Stimulated activated CD4-positive, alpha-beta T cell treated with anti-CD3 and anti-CD28 coated beads, Interleukin-15, amount 100 ng/mL, for 1 hour (primary cell): ENCODE measurements at places on chromosomes 12 and 14.

DNA sequence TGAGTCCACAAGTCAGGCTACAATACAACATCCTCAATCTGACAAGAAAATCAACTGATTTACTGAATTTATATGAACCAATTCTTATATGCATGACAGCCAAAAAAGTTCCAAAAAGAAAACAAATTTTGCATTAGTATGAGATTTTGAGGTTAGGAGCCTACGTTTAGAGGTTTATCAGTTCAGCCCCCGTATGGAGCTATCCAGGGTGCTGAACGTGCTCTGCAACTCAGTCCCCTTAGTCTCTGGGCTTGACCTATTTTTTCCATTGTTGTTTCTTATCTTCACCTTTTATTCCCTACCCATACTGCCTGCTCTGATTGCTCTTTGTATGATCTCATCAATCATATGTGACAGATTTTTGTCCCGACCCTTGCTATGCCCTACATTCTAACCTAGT, 693.0 kb downstream of the NRXN3 start:
- no peak for DNase-seq

DNA sequence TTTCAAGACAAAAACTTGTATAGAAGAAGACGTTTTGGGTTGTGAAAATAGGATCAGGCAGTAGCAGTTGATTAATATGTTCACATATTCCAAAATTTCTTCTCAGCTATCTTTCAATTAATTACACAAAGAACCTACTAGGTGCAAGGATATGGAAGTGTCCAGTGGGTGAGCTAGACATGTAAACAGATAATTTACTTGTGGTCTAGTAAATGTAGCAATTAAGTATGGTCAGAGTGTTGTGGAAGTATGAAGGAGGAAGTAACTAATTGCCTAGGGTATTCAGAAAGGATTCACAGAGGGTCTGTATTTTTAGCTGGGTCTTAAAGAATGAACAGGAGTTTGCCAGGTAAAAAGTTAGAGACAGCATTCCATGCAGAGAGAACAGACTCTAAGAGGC, 5.9 kb downstream of the GOLGA5 start:
- DNase-seq = no peak

GRCh38 chr12:39300799-39301198, 142.1 kb downstream of the KIF21A start:
- no peak for DNase-seq

DNA sequence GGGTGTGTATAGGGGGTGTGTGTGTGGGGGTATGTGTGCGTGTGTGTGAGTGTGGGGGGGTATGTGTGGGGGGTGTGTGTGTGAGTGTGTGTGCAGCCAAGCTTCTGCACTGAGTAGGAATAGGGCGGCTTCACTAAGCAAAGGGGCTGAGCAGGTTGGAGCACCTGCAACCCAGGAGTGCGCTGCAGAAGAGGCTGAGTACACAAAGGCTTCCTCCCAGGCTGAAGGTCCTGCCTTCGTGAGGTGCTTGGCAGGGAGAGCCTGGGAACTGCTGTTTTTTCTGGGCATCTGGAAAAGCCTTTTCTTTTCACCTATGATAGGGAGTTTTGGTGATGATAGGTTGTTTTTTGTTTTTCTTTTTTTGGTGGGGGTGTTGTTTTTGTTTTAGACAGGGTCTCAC, 6.0 kb upstream of the NUDT14 start:
- no peak for DNase-seq

DNA sequence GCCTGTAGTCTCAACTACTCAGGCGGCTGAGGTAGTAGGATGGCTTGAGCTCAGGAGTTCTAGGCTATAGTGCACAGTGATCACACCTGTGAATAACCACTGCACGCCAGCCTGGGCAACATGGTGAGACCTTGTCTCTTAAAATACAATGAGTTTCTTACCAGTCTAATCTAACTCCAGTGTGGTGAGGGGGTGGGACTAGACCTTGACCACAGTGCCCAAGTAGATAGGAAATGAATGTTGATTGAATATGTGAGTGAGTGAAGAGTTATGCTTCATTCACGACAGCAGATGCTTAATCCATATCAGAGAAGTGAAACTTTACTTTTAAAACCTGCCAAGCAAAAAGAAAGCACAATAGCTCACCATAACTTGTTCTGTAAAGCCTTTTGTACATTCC, 11.2 kb upstream of the AK7 start:
- no peak for DNase-seq

DNA sequence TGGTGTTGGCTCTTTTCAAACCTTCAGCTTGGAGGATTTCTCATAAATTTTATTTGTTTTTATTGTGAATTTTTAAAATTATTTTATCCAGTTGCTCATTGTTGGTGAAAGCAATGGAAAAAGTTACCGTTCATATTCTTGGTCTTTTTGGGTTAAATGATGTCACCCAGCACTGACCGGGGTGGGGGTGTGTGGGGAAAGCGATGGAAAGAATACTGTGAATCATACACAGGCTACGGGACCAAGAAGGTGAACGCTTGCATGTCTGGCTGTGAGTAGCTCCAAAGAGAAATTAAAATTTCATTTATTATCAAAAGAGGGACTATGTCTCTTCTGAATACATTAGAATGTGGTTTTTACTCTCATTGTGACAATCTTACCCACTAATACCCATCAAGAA, 430.1 kb downstream of the AEBP2 start:
- DNase-seq = no peak

DNA sequence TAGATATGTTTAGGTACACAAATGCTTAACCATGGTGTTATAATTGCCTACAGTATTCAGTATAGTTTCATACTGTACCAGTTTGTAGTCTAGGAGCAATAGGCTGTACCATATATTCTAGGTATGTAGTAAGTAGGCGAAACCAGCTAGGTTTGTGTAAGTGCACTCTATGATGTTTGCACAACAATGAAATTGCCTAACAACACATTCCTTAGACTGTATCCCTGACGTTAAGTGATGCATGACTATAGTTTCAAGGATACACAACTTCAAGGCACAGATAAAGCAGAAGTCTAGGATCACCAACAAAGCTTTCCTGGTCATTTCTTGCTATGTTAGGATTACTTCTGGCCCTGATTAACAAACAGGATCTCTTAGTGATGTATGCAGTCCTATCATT, 135.1 kb downstream of the SLC38A1 start:
- DNase-seq = no peak

DNA sequence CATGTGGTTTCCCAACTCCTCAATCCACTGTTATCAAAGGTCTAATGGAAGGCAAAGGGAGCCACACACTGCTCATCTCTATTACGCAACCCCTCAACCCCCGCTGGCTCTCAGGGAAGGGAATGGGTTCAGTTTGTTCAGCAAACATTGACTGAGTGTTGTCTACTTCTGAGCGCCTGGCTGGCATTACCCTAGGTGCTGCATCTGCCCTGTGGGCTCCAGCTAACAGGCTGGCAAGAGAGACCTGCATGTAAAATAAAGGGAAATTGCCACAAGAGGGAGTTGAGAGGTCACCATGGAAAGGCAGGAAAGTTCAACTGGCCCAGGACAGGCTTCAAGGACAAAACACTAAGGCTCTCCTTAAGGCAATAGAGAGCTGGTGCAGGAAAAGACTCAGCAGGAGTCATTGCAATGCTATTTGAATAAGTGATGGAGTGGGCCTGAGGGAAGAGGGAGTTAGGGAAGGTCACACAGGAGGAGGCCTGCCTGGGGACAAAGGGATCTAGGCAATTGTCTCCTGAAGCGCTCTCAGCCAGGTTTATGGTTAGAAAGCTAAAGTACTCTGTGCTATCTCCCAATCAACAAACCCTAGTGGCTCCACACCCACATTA, 5.5 kb upstream of the ZNF740 start:
- DNase-seq = no peak

DNA sequence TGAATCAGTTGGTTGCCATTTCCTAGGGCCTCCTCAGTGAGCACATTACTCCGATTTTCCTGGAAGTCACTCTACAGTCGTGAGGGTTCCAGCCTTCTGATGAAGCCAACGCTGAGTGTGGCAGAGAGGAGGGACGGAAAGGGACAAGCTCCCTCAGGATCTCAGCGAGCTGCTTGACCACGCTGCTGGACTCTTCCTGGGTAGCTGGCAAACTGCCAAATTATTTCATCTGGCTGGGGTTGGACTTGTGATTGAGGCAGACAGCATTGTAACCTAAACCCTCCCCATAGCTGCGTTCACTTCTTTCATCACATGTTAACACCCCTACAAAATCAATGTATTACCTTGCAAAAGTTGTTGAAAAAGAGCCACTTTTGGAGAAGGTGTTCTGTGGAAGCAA, 69.6 kb upstream of the CHST11 start:
- DNase-seq = no peak

DNA sequence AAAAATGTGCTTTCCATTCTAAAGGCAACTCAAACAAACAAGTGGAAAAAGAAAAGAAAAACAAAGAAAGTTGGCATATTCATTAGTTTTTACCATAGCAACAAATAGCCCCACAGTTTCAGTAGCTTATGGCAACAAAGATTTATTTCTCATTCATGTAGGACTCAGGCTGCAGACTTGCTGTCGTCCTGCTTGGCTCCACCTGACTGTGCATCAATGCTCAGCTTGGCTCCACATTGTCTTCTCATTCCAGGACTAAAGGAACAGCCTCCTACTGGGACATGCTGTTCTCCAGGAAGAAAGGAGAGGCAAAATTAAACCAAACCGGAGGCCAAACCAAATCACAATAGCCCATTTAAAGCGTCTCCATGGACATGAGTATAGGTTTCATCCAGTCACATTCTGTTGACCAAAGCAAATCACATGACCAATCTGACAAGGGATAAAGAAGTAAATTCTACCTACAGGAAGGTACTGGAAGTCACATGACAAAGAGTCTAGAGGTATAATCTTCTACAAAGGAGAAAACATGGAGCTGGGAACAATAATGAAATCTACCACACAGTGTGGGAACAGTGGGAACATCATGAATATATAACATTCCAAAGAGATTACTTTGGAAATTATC, 222.5 kb downstream of the PIK3C2G start:
- DNase-seq = no peak

- no peak for DNase-seq
Observed at GRCh38 chr14:54894995-54895394, 7.6 kb downstream of the GCH1 start.

- no peak for DNase-seq
Observed at GRCh38 chr12:96452261-96452922, 37.0 kb upstream of the CFAP54 start.

DNA sequence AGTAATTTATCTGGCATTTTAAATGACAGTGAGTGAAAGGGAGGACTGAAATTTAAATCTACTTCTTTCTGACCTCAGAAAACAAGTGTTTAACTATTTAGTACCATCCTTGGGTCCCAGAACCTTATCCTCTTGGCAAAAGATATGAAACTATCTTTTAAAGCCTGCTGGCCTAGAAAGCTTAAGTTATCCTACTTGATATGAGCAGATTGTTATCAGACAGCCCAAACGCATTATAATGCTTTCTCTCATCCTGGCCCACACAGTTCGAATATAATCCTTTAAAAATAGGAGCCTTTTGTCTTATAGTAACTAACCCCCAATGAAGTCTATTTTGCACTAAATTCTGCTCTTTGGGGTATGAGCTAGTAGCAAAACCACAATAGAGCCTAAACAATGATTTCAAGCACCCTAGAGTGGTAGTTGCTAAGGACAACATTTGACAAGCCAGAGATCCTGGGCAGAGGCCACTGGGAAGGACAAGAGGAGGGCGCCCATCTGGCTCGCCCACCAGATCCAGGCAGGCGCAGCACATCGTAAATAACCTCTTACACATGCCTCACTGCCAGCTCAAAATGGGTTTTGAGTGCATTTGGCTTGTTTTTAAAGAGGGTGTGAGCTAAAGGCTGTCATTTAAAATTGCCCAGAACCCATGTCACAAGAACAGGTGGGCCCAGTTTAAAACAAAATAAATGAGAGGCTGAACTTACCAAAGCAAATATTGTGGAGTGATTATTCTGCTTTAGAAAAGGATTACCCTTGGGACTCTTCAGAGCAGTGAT, 37.7 kb upstream of the CRY1 start:
- no peak for DNase-seq

- DNase-seq = no peak
Observed at GRCh38 chr12:15546102-15546701, 223.9 kb downstream of the PTPRO start.

- DNase-seq = no peak
Observed at GRCh38 chr14:80930836-80931389, 10.6 kb downstream of the CEP128 start.

DNA sequence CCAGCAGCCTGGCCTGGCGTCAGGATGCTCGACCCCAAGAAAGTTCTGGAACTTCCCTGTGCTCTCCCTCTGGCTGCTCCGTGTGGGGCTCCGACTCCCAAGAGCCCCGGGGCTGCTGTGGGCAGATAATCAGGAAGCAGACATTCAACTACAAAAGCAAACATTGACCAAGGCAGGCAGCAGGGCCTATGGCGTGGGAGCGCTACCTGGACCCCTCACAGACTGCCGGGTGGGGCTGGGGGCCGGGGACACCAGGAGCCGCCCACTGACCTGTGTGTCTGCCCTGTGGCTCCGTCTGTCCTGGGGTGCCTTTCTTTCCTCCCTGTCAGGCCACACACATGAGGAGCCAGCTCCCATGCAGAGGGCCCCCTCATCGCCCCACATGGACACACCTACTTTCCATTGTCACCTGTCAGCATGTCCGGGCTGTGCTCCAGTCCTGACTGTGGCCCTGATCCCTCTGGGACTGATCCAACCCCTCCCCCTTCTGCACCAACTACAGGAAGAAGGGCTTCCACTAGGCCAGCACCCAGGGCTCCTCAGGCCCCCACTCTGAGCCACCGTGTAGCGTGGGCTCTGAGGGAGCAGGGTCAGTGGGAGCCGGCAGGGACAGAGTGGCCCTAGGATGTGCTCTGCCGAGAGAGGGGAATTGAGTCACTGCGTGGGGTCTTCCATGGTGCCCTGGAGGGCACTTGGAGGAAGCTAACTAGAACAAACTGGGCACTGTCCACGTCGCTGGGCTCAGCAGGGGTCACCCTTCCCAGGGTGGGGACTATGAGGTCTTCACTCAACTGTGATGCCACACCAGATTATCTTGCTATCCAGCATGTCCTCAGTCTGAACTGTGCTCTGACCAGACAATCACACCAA, 215.4 kb upstream of the C14orf180 start:
- DNase-seq = no peak

GRCh38 chr12:89844539-89844938, 135.9 kb upstream of the ATP2B1 start:
- no peak for DNase-seq

DNA sequence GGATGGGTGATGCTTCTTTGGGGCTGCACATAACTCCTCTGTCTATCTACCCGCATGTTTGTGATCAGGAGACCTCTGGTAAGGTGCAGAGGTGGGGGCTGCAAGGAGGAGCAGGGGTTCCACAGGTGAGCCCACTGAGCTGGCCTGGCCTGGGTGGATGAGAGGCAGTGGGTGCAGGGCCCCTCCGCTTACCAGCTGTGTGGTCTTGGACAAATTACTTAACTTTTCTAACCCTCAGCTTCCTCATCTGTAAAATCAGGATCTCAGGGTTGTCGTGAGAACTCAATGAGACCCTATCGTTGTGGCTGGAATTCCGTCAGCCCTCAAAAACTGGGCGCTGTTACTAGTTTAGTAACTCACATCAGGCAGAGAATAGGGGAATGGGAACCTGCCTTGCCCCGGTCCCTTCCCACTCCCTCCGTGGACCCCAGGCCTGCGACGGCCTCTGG, 7.5 kb downstream of the PTPN6 start:
- no peak for DNase-seq

GRCh38 chr12:2248087-2248900, 195.5 kb downstream of the CACNA1C start:
- no peak for DNase-seq
